ENCODE measurements at places on chromosomes 7 and 10. TPM values are rescaled to one million over a fixed set of nuclear protein-coding genes. Genes with fewer than 3 reads are reported as not detected.

- peak overlapping the region; percentile 92 for H3K4me3 ChIP-seq
- peaks cover 66% of the 10 kb centered on the region for H3K4me1 ChIP-seq
- no peaks in the 10 kb centered on the region for H3K36me3 ChIP-seq
- peak overlapping the region; percentile 100 for H3K27ac ChIP-seq
Measured at GRCh38 chr7:105017657-105018365, 3.8 kb downstream of the KMT2E start.

- H3K27me3 ChIP-seq = no peaks in the 10 kb centered on the region
- DNase-seq = no peak
- H3K27ac ChIP-seq = no peak overlapping the region
- H3K4me1 ChIP-seq = no peaks in the 10 kb centered on the region
- H3K4me3 ChIP-seq = no peak overlapping the region
Measured at GRCh38 chr10:106799776-106800175, 364.7 kb downstream of the SORCS1 start.

Gene LIPK
- total RNA-seq = not detected

Gene SPDYE8
- total RNA-seq = not detected

- H3K4me3 ChIP-seq = no peak overlapping the region
- H3K27ac ChIP-seq = no peak overlapping the region
- no peak for DNase-seq
- no peaks in the 10 kb centered on the region for H3K4me1 ChIP-seq
- H3K27me3 ChIP-seq = no peaks in the 10 kb centered on the region
Measured at GRCh38 chr7:114852293-114852692, 69.6 kb upstream of the MDFIC start.

DNA sequence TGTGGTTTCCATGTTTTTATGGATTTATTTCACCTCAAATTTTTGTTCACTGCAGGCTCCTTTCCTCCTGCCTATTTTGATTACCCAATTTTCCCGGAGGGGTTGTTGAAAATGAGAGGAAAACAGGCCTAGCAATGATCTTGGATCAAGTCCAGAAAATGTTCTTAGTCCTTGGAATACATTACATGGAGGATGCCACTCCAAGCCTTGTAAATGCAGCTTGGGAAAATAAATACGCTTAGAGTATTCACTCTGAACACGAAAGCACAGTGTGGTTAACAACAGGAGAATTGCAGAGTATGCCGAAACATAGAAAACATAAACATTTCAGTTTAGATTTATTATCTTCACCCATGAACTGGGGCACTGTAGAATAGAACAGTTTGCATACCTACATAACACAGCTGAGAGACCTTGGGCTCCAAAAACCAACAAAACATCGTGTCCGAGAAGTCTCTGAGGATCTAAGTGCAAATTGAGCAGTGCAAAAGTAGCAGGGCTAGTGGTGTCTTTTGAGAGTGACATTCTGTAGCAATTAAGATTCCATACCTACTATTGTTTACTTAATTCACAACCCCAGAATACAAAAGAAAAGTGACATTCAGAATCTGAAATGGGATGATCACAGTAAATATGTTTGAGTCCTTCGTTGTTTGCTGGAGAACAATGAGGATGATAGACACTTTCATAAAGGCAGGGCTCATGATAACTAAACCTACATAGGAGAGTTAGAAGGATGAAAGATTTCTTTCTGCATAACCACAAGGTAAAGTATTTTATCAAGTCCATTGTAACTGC is 7.6 kb upstream of the CD36 start:
- no peak for DNase-seq
- no peaks in the 10 kb centered on the region for H3K36me3 ChIP-seq
- peak overlapping the region; percentile 92 for H3K27ac ChIP-seq
- peaks cover 85% of the 10 kb centered on the region for H3K4me1 ChIP-seq
- no peaks in the 10 kb centered on the region for H3K27me3 ChIP-seq

GRCh38 chr10:110918643-110919348 is at the start of gene BBIP1:
BBIP1 (minus strand) TSS chr10:110919180; CDS start chr10:110918157, 1,023 bp downstream.
- H3K4me3 ChIP-seq = peak within 1 kb of the TSS; percentile 85
- peaks cover 44% of the 10 kb centered on the region for H3K4me1 ChIP-seq
- DNase-seq = no peak
- H3K36me3 ChIP-seq = peaks cover 7% of the 10 kb centered on the region
- peak within 1 kb of the TSS; percentile 97 for H3K27ac ChIP-seq

DNA sequence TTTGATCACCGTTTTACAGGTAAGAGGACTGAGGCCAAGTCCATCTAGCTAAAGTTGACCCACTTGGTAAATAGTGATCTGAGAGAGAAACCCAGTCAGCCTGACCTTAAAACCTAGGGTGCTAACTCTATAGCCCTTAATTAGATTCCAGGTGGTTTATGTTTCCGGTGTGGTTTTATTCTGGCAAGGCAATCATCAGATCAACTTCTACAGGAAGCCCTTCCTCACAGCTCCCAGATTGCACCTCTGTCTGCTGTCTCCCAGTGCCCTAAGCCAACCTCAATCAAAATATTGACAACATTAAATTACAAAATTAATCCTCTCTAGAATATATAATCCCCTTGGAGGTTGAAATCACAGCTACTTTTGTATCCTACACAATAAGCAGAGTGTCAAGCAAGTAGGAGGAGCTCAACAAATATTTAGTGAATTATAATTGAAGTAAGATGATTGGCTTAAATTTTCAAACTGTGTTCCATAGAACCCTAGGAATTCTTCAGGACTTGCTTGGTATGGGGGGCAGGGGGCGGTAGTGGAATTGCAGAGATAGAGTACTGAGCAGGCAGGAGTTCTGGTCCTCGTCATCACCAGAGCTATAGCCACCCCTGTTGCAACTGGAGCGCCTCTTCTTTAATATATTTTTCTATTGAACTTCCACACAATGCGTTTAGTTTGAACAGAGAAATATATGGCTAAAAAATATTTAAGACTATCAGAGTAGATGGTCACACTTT is 692.8 kb upstream of the LRRN3 start:
- no peak overlapping the region for H3K27ac ChIP-seq
- no peaks in the 10 kb centered on the region for H3K36me3 ChIP-seq
- peaks cover 1% of the 10 kb centered on the region for H3K27me3 ChIP-seq

Gene TLX1
- total RNA-seq = not detected

- no peak overlapping the region for H3K27ac ChIP-seq
- no peak overlapping the region for H3K4me3 ChIP-seq
- H3K27me3 ChIP-seq = peaks cover 3% of the 10 kb centered on the region
- no peak for DNase-seq
- H3K36me3 ChIP-seq = no peaks in the 10 kb centered on the region
Measured at GRCh38 chr10:70902661-70903261, 14.4 kb upstream of the PCBD1 start.

GRCh38 chr10:124575107-124576035 is 113.7 kb downstream of the LHPP start:
- no peak overlapping the region for H3K27ac ChIP-seq
- no peaks in the 10 kb centered on the region for H3K27me3 ChIP-seq
- no peaks in the 10 kb centered on the region for H3K36me3 ChIP-seq
- H3K4me3 ChIP-seq = no peak overlapping the region
- DNase-seq = no peak

GRCh38 chr7:157767506-157768197 is 430.8 kb downstream of the DNAJB6 start:
- no peaks in the 10 kb centered on the region for H3K4me1 ChIP-seq
- no peak overlapping the region for H3K4me3 ChIP-seq
- no peak overlapping the region for H3K27ac ChIP-seq
- no peaks in the 10 kb centered on the region for H3K36me3 ChIP-seq

DNA sequence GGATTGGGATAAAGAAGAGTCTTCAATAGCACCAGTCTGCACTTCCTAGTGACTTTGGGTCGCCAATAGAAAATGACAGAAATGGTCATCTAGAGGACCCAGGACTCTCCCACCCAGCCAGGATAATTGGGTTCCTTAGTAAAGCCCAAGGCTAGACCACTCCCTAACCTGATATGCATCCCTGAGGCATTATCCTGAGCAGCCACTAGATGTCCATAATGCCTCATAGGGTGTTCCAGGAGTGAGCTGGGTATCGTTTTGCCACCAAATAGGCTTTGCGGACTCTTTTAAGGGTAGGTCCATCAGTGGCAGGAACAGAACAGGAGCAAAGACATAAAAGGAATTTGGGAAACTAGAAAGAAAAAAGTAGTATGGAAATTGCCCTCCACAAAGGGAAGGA is 4.5 kb upstream of the LRRC4 start:
- DNase-seq = no peak
- no peak overlapping the region for H3K4me3 ChIP-seq
- H3K27ac ChIP-seq = no peak overlapping the region
- peaks cover 6% of the 10 kb centered on the region for H3K4me1 ChIP-seq

DNA sequence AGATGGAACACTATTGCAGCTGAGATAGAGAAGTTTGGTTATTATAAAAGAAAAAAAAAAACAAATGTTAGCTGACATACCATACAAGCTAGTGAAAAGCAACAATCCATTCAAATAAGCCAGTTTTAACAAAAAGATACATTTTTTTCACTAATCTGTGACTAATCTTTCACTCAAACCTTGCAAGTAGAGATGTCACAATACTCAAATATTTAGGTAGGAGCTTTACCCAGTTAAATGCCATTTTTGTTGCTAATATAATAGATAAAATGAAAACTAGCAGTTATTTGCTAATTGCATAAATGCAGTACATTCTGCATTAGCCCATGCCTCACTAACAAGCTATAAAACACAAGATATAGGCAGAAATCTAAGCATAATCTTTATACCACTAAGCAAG is 123.6 kb downstream of the BTAF1 start:
- no peak for DNase-seq
- no peak overlapping the region for H3K27ac ChIP-seq
- no peaks in the 10 kb centered on the region for H3K27me3 ChIP-seq
- H3K4me3 ChIP-seq = no peak overlapping the region
- no peaks in the 10 kb centered on the region for H3K4me1 ChIP-seq

GRCh38 chr7:8201846-8202441 is 60.0 kb downstream of the ICA1 start:
- H3K4me3 ChIP-seq = no peak overlapping the region
- no peaks in the 10 kb centered on the region for H3K27me3 ChIP-seq
- DNase-seq = no peak
- no peak overlapping the region for H3K27ac ChIP-seq
- no peaks in the 10 kb centered on the region for H3K4me1 ChIP-seq

GRCh38 chr7:74502216-74502891 is 48.6 kb downstream of the GTF2IRD1 start:
- DNase-seq = peak; percentile 80
- no peaks in the 10 kb centered on the region for H3K27me3 ChIP-seq
- no peak overlapping the region for H3K4me3 ChIP-seq
- peaks cover 17% of the 10 kb centered on the region for H3K4me1 ChIP-seq
- H3K36me3 ChIP-seq = no peaks in the 10 kb centered on the region
